ENCODE measurements at places on chromosomes 5 and 9.

GRCh38 chr5:56080375-56081052 is 85.8 kb upstream of the IL6ST start:
- no peak for DNase-seq

DNA sequence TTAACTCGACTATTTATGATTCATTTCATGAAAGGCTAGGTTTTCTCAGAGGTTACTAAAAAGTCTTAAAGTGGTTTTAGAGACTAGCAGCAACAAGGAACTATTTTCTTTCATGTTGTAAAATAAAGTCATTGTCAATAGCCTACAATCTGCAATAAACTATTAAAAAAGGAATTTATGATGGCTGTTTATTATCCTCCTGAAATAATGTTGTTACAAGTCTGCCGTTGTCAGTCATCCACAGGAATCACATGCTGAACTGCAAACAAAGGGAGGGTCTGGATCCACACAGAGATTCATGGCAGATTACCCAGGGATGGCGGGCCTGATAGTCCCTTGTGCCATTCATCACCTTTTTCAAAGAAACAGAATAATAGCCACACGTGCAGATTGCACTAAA is 49.2 kb downstream of the TMEM174 start:
- no peak for DNase-seq

GRCh38 chr5:50843091-50843490 is 176.7 kb downstream of the PARP8 start:
- DNase-seq = no peak

GRCh38 chr9:115267790-115268189 is 149.8 kb upstream of the TNC start:
- no peak for DNase-seq

DNA sequence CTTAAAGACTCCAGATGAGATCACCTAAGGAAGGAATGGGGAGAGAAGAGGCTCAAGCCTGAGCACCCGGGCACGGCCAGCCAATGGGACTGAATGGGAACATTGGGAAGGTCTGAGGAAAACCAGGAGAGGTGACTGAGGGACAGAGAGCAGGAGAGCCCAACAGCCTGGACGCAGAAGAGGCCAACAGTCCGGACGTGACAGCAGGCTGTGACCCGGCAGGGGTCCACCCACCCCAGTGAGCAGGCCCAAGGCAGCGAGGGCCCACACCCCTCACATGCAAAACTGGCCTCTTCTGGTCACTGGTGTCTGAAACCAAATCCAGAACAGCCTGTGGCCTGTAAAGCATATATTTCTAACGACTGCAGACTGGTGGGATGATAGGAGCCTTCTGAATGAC is 7.6 kb upstream of the SPTLC1 start:
- no peak for DNase-seq

GRCh38 chr5:176648474-176649194 is 1.4 kb downstream of the TSPAN17 start:
- no peak for DNase-seq

Data from smooth muscle cell of the brain vasculature (primary cell).